Sigmoid colon (tissue), 7 donors: ENCODE measurements at places on chromosomes 16 and 17. TPM values are rescaled to one million over a fixed set of nuclear protein-coding genes. Genes with fewer than 3 reads are reported as not detected.

GRCh38 chr16:24524855-24525677, 14.3 kb upstream of the RBBP6 start:
- H3K4me3 ChIP-seq = no peak overlapping the region
- H3K36me3 ChIP-seq = no peaks in the 10 kb centered on the region
- no peaks in the 10 kb centered on the region for H3K4me1 ChIP-seq
- H3K27me3 ChIP-seq = no peaks in the 10 kb centered on the region

- H3K36me3 ChIP-seq = no peaks in the 10 kb centered on the region
- no peak for DNase-seq
- no peaks in the 10 kb centered on the region for H3K4me1 ChIP-seq
- no peaks in the 10 kb centered on the region for H3K27me3 ChIP-seq
Measured at GRCh38 chr16:52436339-52437276, 110.3 kb downstream of the TOX3 start.

SGF29 gene
- total RNA-seq = 58.7 TPM

VAT1L gene
- 5.3 TPM for total RNA-seq

GRCh38 chr17:79695797-79696609, 34.7 kb upstream of the ENPP7 start:
- peak overlapping the region; percentile 49 for H3K27ac ChIP-seq
- H3K36me3 ChIP-seq = no peaks in the 10 kb centered on the region
- no peaks in the 10 kb centered on the region for H3K27me3 ChIP-seq
- DNase-seq = no peak
- peaks cover 41% of the 10 kb centered on the region for H3K4me1 ChIP-seq

MMP28 gene
- total RNA-seq = 25.3 TPM

CSH2 gene
- total RNA-seq = not detected

GRCh38 chr17:59561042-59561441, 4.4 kb upstream of the DHX40 start:
- DNase-seq = no peak
- H3K4me1 ChIP-seq = peaks cover 6% of the 10 kb centered on the region
- H3K36me3 ChIP-seq = no peaks in the 10 kb centered on the region
- H3K27ac ChIP-seq = no peak overlapping the region
- H3K27me3 ChIP-seq = no peaks in the 10 kb centered on the region

DNA sequence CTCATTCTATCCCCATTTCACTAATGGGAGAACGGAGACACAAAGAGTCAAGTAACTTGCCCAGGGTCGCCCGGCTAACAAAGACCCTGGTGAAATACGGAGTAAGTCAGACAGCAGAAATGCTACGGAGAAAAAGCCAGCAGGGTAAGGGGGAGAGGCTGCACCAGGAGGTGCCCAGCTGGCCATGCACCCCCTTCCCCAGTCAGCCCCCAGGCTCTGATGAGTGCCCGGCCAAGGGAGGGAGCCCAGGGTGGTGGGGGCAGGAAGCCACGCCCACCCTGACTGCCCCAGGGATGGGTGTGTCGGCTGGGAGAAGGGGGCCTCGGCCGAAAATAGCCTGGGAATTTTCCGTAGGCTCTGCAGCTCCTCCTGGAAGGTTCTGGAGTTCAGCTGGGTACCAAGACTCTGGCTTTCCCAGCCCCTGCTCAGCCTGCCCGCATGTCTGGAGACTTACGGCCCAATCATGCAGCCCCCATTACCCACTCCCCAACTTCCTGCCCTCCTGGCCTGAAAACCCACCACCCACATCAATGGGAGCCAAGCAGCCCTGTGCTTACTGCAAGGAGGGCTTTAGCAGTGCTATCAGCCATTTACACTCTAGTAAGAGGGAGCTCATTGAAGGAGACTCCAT, 4.2 kb downstream of the CARHSP1 start:
- peaks cover 15% of the 10 kb centered on the region for H3K27me3 ChIP-seq
- H3K36me3 ChIP-seq = no peaks in the 10 kb centered on the region
- H3K27ac ChIP-seq = no peak overlapping the region
- H3K4me1 ChIP-seq = peaks cover 57% of the 10 kb centered on the region

WNK4 gene
- total RNA-seq = not detected

- DNase-seq = no peak
- H3K36me3 ChIP-seq = no peaks in the 10 kb centered on the region
- no peaks in the 10 kb centered on the region for H3K27me3 ChIP-seq
- no peak overlapping the region for H3K4me3 ChIP-seq
- H3K4me1 ChIP-seq = peaks cover 16% of the 10 kb centered on the region
- H3K27ac ChIP-seq = no peak overlapping the region
Measured at GRCh38 chr16:24141466-24141865, 114.7 kb upstream of the CACNG3 start.

PPP1R1B gene
- 6.0 TPM for total RNA-seq

CD300H gene
- total RNA-seq = not detected

DNA sequence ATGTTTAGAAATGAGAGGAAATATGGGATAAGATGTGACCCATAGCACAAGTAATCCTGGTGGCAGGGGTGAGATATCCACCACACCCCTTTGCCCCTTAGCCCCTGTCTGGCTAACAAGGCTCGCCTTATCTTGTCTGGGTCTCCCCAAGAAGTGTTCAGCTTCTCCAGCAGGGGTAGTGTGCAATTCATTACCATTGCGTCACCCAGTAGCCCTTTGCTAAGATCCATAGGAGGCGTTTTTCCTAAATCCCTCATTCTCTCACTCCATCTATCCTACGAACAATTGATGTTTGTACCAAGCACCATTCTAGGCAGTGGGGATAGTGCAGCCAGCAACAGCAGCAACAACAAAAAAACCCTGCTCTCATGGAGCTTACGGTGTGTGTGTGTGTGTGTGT, 30.8 kb downstream of the CCDC42 start:
- DNase-seq = no peak
- no peak overlapping the region for H3K4me3 ChIP-seq
- H3K27me3 ChIP-seq = no peaks in the 10 kb centered on the region
- H3K27ac ChIP-seq = no peak overlapping the region

DNA sequence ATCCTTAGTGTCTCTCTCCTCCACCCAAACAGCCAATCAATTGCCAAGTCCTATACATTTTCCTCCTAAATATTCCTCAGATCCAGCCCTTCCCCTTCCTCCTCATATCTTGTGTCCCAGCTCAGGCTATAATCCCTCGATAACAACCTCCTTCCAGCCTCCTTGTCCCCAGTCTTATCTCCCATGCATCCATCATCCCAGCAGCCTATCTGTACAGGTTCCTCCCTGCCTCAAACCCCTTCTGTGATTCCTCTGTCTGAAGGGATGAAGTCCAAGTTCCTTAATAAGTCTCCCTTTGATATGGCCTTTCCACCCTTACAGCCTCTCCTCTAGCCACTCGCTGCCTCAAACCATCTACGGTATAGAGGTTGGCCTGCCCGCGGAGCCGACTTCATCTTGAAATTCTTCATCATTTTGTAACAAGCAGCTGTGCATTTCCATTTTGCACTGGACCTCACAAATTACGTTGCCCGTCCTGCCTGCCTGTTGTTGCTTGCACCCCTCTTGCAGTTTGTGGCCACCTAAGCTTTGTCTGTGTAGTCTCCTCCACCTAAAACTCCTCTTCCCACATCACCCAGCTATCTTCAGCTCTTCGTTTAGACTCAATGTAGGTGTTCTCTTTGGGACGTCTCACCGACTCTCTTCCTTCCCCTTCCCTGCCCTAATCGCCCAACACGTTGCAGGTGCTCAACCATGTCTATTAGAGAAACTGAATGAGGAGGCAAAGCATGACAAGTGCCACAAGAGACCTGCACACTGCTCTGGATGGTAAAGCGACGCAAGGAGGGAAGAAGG, 786 bp upstream of the CDK5RAP3 start:
- H3K27me3 ChIP-seq = no peaks in the 10 kb centered on the region
- H3K36me3 ChIP-seq = peaks cover 19% of the 10 kb centered on the region
- peak overlapping the region; percentile 43 for H3K27ac ChIP-seq
- DNase-seq = no peak
- H3K4me3 ChIP-seq = peak overlapping the region; percentile 36
- peaks cover 26% of the 10 kb centered on the region for H3K4me1 ChIP-seq

MLLT6 gene
- total RNA-seq = 48.9 TPM

DNA sequence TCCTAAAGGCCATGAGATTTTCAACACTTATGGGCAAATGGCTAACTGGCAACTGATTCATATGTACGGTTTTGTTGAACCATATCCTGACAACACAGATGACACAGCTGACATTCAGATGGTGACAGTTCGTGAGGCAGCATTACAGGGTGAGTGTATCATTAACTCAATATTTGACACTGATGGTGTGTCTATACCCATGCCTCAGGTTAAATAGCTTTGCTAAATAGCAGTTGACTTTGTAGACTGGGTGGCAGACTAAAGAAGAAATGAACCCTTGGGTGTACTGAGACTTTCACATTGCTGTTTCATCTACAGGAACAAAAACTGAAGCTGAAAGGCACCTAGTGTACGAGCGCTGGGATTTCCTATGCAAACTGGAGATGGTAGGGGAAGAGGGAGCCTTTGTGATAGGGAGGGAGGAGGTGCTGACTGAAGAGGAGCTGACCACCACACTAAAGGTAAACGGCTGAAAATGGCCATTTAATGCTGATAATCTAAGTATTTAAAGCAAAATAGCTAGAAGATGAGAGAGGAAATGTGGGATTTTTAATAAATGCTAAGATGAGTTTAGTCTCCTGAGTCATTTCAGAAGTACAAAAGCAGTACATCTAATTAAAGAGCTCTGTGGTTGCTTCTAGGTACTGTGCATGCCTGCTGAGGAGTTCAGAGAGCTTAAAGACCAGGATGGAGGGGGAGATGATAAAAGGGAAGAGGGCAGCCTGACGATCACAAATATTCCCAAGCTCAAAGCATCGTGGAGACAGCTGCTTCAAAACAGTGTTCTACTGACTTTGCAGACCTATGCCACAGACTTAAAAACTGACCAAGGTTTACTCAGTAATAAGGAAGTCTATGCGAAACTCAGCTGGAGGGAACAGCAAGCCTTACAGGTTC, 3.0 kb downstream of the SETD6 start:
- no peak for DNase-seq
- no peak overlapping the region for H3K4me3 ChIP-seq
- H3K4me1 ChIP-seq = no peaks in the 10 kb centered on the region

GRCh38 chr17:60508384-60508980, 17.6 kb downstream of the APPBP2 start:
- H3K36me3 ChIP-seq = no peaks in the 10 kb centered on the region
- peaks cover 27% of the 10 kb centered on the region for H3K4me1 ChIP-seq
- H3K4me3 ChIP-seq = no peak overlapping the region
- no peaks in the 10 kb centered on the region for H3K27me3 ChIP-seq
- no peak overlapping the region for H3K27ac ChIP-seq

- H3K4me1 ChIP-seq = no peaks in the 10 kb centered on the region
- no peaks in the 10 kb centered on the region for H3K27me3 ChIP-seq
- no peak for DNase-seq
- H3K36me3 ChIP-seq = no peaks in the 10 kb centered on the region
- H3K27ac ChIP-seq = peak overlapping the region; percentile 20
Measured at GRCh38 chr17:75090871-75091854, 3.4 kb downstream of the SLC16A5 start.

ABI3 gene
- 3.6 TPM for total RNA-seq

CCDC92B gene
- total RNA-seq = not detected

DNA sequence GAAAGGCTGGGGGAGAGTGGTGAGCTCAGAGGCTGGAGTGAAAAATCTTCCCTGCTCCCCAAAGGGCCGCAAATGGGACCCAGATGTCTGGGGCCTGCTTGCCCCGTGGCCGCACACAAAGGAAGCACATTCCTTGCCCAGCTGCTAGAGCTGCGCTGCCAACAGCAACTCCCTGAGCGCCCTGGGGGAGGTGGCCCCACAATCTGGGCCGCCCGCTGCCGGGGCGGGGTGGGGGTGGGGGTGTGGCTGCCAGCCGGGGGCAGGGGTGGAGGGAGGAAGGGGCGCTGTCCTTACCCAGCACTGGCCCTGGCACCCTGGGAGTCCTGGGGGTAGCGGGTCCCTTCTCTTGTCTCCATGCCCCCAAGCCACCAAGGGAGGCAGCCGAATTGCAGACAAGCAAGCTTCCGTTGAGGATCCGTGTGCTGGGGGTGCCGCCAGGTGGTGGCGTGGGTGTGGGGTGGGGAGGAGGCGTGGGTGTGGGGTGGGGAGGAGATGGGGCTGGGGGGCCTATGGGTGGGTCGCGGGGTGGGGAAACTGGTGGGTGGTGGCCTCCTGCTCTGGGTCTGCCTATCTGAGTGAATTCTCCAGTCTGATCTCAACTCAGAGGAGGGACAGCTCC, 48.4 kb upstream of the PABPN1L start:
- H3K4me3 ChIP-seq = no peak overlapping the region
- no peaks in the 10 kb centered on the region for H3K27me3 ChIP-seq
- DNase-seq = no peak
- no peak overlapping the region for H3K27ac ChIP-seq
- no peaks in the 10 kb centered on the region for H3K36me3 ChIP-seq

- H3K4me3 ChIP-seq = no peak overlapping the region
- no peaks in the 10 kb centered on the region for H3K36me3 ChIP-seq
- peaks cover 29% of the 10 kb centered on the region for H3K4me1 ChIP-seq
- peak; percentile 91 for DNase-seq
Measured at GRCh38 chr16:10827691-10828341, 9.2 kb upstream of the TVP23A start.

CMTM2 gene
- total RNA-seq = not detected

KRT12 gene
- not detected for total RNA-seq

DNA sequence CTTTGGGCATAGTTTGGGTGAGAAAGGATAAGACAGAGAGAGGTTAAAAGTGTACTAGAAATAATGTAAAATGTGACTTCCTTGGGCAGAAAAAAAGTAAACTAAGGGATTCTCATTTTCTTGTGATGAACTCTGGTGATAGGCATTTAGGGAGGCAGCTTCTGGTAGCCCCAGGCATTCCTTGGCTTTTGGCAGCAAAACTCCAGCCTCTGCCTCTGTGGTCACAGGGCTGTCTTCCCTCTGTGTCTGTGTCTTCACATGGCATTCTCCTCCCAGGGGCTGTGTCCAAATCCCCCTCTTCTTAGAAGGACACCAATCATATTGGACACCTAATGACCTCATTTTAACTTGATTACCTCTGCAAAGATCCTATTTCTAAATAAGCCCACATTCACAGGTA, 54.7 kb downstream of the HS3ST3B1 start:
- no peaks in the 10 kb centered on the region for H3K4me1 ChIP-seq
- no peaks in the 10 kb centered on the region for H3K36me3 ChIP-seq
- no peak for DNase-seq

DNA sequence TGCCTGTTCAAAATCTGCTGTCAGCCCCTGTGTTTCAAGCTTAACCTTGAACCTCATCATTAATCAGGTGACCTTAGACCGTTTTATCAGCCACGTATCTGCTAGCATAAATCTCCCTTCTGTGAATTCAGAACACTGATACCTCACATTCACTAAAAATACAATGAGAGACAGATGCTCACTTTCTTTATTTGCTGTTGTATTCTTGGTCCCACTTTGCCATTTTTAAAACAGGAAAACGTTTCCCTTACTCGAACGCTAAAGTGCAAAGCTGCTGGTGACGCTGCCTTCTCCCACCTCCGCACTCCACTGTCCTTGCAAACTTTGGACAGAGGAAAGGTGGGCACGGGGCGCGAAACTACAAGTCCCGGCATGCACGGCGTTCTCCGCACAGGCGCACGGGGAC, 220 bp upstream of the ARHGAP44 start:
- H3K36me3 ChIP-seq = no peaks in the 10 kb centered on the region
- peak overlapping the region; percentile 69 for H3K4me3 ChIP-seq
- no peaks in the 10 kb centered on the region for H3K27me3 ChIP-seq
